NCI-H524 (cell line): ENCODE measurements at places on chromosomes 12 and 14.

DNA sequence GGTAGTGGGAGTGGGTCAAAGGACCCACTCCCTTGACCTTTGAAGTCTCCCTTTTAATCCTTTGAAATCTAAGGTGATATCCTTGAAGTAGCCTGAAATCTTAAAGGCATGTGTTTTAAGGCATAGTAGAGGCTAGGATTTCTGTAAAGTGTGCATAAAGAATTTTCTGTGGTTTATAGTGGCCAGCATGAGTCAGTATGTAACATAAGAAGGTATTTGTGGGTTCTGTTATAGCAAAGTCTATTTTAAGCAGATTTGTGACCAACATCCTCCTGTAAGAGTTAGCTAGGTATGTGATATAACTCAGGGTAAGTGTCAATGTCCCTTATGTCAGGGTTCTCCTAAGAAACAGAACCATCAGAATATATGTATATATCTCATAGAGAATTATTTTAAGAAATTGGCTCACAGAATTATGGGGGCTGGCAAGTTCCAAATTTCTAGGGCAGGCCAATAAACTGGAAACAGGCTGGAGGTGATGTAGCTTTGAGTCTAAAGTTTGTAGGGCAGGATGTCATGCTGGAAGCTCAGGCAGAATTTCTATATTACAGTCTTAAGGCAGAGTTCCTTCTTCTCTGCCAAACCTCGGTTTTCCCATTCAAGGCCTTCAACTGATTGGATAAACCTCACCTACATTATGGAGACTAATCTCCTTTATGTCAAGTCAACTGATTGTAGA lies 18.7 kb upstream of the EPYC start:
- no peak for DNase-seq

GRCh38 chr12:42666671-42667243 lies 77.2 kb upstream of the PRICKLE1 start:
- no peak for DNase-seq

- no peak for DNase-seq
These were observed 59.9 kb downstream of the MIA2 start for GRCh38 chr14:39293629-39294028.

DNA sequence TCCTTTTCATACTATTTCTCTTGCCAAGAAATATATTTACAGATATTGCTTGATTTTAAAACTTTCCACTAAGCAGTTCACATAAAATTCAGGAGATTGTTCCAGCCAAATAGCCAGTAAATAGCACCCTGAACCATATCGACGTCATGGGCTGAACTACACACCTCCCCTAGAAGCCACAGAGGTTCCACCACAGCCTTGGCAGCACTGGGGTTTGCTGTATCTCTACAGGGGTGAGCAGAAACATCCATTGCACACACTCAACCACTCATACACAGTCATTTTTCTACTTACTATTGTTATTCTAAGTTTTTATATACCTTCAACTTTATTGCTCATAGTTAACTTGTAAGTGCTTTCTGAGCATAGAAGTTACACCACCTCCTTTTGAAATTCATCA lies 8.1 kb upstream of the EIF2S3B start:
- no peak for DNase-seq

DNA sequence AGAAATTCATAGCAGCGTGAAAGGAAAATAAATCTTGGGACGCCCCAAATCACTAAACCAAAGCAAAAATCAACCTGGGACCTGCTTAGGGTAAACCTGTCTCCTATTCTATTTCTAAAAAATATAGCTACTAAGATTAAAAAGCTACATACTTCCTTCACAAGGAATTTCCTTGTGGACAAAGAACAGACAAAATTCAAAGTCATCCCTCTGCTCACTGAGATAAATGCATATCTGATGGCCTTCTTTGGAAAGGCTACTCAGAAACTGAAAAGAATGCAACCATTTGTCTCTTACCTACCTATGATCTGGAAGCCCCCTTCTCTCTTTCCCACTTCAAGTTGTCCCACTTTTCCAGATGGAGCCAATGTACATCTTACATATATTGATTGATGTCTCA lies 93.0 kb upstream of the CNOT2 start:
- DNase-seq, result no peak

DNA sequence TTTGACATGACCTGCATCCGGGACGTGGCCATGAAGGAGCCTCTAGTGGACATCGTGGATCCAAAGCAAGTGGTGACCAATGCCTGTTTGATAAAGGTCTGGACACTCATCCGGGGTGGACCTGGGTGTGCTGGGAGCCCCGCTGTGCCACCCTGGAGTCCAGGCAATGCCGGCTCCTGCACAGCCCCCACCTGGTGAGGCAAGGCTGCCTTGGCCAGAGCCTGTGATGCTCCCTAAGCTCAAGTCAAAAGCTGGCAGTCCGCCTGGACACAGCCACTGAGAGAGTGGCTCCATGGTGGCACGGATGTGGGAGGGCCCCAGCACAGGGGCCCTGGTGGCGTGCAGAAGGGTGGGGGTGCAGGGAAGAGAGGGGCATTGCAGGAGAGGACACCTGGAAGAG lies 85.9 kb downstream of the PRMT8 start:
- DNase-seq, result no peak

DNA sequence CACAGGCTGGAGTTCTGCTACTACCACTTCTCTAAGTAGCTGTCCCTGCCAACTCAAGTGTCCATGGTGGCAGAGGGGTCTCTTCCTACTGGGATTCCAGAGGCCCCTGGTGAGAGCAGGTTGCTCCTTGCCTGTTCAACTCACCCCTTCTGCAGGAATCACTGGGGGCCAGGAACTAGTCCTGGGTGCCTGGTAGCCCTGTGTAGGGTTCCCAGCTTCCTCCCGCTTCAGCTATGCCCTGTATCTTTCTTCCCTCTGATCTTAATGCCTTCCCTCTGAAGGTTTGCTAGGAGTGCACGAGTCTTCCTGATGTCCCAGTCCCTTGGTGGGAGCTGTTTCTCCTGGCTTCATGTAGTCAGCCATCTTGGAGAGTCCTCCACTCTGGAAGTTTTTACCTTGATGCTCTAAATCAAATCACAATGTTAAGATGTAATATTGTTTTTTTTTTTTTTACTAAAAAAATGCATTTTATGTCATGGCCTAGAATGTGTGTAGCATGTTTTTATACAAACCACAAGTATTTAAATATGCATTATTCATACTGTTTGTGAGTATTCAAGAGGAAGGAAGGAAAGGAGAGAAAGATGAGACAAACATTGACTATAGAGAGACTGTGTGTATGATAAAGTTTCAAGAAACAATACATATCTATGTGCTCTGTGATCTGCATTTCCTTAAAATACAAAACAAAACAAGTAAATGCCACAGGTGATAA lies 54.7 kb downstream of the FRS2 start:
- DNase-seq, result no peak

GRCh38 chr14:75044752-75045151 lies 6.5 kb downstream of the MLH3 start:
- peak; percentile 48 for DNase-seq

- no peak for DNase-seq
These were observed 108.6 kb upstream of the FLRT2 start for GRCh38 chr14:85421186-85421877.
